CD4-positive, CD25-positive, alpha-beta regulatory T cell (primary cell): ENCODE measurements at places on chromosomes 3 and 15.

GRCh38 chr3:119288669-119289403, 5.3 kb upstream of the ARHGAP31 start:
- DNase-seq = no peak

- DNase-seq = no peak
Observed at GRCh38 chr3:43213631-43214030, 72.7 kb upstream of the SNRK start.

DNA sequence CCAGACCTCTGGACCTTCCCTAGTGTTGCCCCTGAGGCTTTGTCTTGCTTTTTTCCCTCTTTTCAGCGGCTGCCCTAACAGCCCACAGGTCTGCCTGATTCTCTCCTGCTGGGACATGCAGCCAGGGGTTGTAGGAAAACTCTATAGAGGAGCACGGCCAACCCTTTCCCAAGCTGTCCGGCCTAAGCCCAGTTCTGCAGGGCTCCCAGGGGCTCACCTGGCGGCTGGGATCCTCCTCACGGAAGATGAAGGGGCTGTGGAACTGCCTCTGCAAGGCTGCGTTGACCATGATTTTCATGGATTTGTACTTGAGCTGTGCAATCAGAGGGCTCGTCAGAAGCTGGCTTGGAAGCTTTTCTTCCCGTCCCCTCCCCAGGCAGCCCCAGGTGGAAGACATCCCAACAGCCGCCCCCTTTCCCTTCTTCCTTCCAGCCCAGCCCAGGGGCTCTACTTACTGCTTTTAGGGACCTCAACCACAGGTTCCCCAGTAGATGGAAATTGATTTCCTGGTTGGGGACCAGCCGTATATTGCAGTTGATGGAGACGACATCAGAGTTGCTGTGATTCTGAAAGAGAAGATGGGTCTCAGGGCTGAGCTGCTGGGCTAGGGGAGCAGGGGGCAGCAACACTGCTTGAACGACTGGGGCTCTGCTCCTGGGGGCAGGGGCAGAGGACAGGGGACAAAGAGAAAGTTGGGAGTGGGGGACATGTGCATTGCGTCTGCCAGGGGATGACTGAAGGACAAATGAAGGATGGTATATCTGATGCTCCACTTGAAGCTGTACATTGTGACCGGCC, 29.8 kb downstream of the FEM1B start:
- DNase-seq = no peak

DNA sequence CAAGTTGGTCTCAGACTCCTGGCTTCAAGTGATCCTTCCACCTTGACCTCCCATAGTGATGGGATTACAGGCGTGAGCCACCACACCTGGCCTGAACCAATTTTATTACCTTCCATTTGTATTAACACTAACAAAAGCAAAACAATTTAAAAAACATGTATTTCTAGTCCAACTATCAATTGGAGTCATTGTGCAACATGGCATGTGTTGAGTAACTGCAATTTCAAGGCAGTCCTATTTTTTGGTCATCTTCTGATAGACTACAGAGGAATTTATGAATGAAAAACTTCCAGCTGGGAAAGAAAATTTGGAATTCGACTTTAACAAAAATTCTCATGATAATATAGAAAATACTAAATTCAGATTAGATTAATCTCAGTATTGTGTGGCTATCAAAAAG, 16.8 kb downstream of the SPTSSB start:
- DNase-seq = no peak

- no peak for DNase-seq
Observed at GRCh38 chr3:185057829-185058228, 95.0 kb downstream of the C3orf70 start.

DNA sequence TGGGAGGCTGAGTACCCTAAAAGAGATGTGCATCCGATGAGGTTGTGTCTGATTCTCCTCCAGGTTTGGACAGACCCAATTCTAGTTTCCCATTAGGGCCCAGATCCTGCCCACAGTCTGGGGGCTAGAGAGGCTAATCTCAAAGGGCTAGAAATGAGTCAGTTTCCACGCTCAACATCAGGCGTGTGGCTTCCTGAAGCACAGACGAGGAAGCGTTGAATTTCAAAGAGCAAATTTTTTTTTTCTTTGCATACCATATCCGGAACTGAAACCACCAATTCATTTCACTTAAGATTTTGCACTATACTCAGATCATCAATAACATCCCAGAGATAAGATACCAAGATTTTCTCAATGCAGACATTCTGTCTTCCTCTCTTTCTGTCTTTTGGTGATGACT, 173.8 kb upstream of the BCL6 start:
- DNase-seq = peak; percentile 38

- DNase-seq = no peak
Observed at GRCh38 chr3:188076176-188076575, 77.8 kb upstream of the LPP start.

DNA sequence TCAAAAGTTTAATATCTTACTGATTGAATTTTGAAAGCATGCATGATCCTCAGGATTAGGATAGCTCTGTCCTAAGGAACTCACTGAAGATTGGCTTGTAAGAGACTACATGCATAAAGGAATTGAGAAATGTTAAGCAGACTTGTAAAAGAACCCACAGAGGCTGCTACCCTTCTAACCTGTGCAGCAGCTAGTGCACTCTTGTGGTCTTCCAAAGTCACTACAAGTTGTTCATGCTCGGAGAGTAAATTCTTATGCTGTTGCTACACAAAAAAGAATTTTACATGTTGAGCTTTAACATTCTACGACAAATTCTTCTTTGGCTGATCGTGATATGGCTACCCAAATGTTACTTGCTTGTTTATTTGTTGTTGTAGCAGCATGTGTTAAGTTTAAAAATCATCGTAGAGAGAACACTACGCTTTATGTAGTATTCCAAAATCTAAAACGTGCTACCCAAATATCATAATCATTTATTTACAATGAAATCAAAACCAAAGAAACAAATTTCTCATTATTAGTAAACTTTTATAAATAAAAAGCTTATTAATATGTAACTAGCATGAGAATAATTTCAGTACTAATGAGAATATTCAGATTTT, 55.0 kb downstream of the GOLIM4 start:
- no peak for DNase-seq
